ENCODE measurements at places on chromosomes 7 and 10. TPM values are rescaled to one million over a fixed set of nuclear protein-coding genes. Genes with fewer than 3 reads are reported as not detected.

GRCh38 chr7:12287901-12288300, 76.8 kb downstream of the TMEM106B start:
- DNase-seq = no peak

SLC39A12 gene
- not detected for total RNA-seq

DNA sequence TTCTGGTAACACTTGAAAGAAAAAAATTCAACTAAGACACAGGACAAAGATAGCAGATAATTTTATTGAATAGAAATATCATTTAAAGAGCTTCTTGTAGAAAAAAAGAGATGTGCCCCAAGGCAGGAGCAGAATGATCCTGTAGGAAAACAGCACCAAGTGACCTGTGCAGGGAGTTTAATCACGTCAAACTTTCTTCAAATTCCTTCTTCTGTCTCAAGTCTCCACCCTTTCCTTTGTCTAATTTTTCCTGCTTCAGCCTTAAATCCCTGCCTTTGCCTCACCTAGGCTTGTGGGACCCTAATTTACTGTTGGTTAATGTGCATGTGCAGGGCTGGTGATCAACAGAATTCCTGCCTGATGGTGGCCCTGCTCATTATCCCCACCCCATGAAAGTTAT, 481.4 kb downstream of the IPMK start:
- DNase-seq = no peak

DNA sequence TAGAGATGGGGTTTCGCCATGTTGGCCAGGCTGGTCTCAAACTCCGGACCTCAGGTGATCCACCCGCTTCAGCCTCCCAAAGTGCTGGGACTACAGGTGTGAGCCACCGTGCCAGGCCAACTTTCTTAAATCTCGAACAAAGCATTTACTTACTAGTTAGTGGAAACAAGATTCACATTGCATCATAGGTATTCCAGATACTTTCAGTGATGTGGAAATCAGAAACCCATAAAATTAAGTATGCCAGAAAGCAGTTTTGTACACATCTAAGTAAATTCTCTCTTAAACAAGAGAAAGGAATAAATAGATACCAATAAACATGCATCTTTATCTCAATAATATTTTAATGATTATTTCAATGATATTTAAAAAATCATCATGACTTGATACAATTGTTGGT, 75.5 kb downstream of the DGKI start:
- DNase-seq = no peak

PRKCQ gene
- 0.34 TPM for total RNA-seq

DNA sequence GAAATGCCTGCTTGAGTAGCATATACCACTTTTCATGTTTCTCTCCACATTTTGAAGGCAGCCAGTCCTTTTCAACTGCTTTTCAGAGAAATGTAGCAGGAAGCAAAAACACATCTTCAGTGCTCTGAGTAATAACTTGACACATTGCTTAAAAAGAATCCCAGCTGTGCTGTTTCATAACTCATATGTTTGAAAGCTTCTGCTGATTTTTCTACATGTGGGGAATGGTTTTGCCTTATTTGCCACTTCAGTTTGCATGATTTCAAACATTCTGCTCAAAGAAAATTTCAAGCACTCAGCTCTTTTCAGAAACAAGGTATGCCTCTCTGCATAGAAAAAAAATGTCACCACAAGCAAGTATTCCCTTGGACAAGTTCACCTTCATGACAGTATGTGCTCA, 732.8 kb downstream of the POM121L12 start:
- DNase-seq = no peak

DNA sequence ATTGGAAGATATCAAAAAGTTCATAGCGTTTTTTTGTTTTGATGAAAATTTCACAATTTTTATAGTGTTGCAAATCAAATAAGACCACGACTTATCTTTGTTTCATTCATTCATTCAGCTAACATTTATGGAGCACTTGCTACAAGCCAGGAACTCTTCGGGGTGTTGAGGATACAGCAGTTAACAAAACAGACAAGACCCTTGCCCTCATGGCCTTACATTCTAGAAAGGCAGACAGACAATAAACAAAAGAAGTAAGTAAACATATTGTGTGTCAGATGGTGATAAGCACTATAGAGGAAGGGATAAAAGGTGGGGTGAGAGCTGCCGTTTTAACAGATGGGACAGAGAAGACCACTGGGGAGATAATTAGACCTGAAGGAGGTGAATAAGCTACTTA, 41.6 kb upstream of the GSAP start:
- no peak for DNase-seq

C7orf57 gene
- not detected for total RNA-seq

DNA sequence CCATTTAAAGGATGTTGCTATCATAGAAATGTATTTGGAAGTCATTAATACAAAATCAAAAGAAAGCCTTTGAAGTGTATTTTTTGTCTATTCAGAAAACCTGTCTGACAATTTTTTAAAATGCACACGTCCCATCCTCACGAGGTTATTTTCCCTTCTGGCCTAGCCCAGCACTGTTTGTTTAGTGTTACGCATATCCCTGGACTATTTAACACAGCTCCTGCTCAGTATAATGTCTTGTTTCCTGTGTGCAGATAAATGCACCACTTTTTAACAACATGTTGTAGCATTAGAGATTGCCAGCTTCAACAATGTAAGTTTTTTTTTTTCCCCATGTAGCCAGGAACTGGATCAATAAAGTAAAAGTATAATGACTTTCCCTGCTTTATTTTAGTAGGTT, 102.6 kb upstream of the SFMBT2 start:
- DNase-seq = no peak

DNA sequence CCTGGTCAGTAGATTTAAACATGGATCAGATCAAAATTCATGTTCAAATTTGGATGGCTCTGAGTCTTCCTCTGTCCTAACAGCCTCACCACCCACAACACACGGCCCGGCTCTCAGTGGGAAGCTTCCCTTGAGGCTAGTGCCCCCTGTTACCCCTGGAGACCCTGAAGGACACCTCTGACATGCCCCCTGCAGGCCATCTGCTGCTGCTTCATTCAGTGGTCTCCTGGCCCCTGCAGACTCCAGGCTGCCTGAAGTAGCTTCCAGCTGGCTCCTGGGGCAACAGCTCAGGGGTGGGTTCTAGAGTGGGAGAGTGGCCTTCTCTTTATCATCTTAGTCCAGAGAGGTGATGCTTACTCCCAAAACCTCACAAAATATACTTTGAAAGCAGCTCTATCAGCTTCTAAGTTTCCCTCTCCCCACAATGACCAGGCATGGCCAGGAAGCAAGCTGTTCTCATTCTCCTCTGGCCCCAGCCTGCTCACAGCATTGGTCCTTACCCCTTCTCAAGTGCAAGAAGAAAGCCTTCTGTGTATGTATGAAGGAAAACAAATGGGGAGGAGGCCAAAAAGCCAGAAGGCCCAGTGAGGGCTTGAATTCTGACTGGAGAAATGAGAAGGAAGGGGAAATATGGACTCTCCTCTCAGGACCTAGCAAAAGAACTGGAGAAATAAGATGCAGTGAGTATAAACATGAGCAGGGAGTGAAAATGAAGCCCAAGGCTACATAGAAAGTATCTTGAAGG, 189.6 kb upstream of the INHBA start:
- DNase-seq = no peak

GRCh38 chr7:130831322-130831721, 97.3 kb upstream of the KLF14 start:
- DNase-seq = no peak

- no peak for DNase-seq
Observed at GRCh38 chr10:111481261-111481826, 404.5 kb downstream of the ADRA2A start.

GRCh38 chr7:26916336-26916735, 51.9 kb upstream of the SKAP2 start:
- no peak for DNase-seq

DNA sequence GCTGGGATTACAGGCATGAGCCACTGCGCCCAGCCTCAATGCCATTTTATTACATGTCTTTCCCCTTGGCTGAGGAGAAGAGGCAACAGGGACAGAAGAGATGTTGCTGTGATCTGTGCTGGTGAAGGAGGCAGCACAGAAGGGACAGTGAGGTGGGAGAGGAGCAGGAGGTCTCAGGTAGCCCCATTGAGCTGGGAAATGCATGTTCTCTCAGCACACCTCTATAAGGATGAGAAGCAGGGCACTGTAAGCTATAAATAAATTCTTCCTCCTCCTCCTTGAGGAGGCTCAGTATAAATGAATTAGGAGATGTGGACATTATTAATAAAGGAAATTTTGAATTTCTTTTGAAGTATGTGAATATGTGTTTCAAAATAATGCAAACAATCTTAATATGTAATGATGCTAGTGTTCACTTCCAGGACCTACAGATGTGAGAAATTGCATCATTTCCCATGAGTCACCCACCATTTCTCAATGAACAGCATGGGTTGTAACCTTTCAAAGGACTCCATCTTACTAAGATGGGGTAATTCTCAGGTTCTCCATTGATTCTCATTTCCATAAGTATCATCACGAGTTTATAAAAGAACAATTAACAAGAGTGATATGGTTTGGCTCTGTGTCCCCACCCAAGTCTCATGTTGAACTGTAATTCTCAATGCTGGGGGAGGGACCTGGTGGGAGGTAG, 88.9 kb upstream of the ODAD2 start:
- DNase-seq = no peak

GRCh38 chr7:106045586-106045985, 66.5 kb downstream of the SYPL1 start:
- no peak for DNase-seq

NODAL gene
- not detected for total RNA-seq

ITGA8 gene
- total RNA-seq = 2.7 TPM

NRF1 gene
- 15.4 TPM for total RNA-seq

- no peak for DNase-seq
Observed at GRCh38 chr10:108039821-108040584, 875.5 kb upstream of the SORCS1 start.

DNA sequence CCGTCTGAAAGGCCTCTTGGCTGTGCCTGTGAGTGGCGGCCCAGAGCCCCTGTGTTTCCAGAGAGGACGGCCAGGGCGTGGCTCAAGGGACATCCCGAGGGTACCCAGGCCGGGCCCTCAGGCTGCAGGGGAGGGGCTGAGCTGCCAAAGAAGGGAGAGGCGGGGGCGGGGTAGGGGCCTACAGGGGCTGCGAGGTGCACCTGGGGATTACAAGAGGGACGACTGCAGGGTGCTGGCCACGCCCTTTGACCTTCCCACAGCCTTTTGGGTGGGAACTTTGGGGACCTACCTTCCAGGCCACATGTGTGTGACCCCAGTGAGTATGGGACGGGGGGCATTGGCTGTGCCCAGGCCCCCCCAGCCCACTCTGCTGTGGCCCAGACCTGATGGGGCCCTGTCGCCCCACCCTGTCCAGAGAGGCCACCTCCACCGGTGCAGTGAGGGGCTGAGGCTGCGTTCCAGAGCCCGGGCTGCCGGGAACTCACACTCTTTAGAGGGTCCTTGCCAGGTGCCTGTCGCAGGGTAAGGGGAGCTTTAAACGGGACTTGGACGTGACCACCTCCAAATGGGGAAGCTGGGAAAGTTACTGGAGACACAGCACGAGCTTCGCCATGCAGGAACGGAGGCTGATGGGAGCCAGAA, 19.0 kb upstream of the NKX6-2 start:
- peak; percentile 14 for DNase-seq

DNA sequence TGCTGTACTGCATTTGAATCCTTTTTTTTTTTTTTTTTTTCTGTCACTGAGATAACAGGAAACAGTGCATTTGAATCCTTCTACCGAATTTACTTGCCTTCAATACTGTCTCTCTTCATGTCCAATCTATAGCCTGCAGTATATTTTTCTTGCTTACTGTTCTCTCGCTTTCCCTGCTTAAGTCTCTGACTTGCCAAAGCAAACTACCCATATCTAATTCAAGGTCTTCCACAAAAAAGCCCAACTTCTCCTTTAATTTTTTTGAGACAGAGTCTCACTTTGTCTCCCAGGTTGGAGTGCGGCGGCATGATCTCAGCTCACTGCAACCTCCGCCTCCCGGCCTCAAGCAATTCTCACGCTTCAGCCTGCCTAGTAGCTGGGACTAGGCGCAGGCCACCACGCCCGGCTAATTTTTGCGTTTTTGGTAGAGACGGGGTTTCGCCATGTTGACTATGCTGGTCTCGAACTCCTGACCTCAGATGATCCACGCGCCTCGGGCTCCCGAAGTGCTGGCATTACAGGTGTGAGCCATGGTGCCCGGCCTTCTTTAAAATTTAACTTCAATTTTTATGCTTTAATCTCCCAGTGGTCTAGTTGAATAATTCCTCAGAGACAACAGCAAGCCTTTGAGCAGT, 882 bp downstream of the PDCD11 start:
- no peak for DNase-seq

DNA sequence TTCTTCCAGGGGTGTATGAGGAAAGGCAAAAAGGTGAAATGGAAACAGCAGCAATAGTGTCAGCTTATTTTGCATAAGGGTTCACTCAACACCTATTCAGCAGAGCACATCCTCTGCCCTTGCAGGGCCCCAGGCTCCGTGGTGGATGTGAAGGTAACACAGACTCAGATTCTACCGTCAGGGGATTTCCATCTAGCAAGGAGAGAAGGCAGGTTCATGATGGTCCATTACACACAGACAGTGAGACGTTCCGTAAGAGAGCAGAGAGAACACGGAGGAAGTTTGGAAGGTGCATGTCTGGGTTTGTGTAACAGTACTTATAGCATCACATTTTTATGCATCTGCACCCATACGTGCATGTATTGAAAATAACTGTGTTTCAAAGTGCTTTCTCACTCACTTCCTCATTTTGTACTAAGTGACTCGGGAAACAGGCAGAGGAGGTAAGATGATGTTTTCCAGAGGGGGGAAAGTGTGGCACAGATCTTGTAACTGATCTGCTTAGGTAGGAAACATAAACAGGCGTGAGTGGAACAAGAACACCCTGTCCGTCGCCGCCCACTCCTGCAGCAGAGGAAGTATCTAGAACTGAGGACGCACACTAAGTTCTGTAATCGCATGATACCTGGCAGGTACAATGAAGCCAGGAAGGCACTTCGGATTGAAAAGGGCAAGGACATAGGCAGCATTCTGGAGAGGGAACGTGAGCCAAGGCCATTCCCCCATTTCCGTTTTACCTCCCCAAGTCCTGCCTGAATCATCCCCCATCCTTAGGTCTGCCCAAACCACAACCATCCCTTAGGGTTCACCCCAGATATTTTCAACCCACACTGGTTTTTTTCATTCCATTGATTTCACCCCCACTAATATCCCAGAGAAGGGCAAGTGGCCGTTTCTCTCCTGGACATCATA, 1.0 kb upstream of the ENO4 start:
- DNase-seq = no peak

- no peak for DNase-seq
Observed at GRCh38 chr10:28479425-28479865, 53.5 kb upstream of the WAC start.

Data from left cardiac atrium (tissue), 4 donors.